Activated T-cell treated with anti-CD3 and anti-CD28 coated beads for 1 hour (primary cell): ENCODE measurements at places on chromosomes 3 and 15.

DNA sequence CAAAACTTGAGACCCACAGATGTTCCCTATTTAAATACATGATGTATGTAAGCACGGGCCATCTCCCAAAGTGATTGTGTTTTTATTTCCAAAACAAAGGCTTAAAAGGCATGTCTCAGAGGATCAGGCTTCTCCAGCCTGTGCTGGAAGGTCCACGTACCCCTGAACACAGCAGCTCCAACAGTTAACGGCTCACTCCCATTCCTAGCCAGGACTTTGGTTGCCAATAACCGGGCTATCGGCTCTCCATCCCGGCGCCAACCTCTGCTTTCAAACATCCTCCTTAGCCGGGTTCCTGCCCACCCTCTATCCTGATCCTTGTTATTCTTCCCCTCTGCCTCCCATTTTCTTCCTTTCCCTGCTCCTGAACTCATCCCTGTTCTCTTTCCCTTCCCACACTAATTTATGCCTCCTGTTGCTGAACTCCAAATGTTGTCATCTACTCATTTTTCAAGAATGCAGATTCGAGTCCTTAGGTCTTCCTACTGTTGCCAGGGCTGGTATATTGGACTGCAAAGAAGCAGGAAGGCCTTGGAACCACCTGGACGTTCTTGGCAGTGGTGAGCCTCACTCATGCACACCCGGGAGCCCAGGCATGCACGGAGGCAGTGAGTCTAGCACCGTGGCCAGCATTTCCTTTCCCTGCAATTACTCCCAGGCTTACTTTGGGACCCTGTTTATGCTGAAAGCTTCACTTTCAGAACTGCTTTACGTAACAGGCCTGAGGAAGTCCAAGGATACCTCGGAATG, 128.4 kb upstream of the RAD18 start:
- DNase-seq = no peak

DNA sequence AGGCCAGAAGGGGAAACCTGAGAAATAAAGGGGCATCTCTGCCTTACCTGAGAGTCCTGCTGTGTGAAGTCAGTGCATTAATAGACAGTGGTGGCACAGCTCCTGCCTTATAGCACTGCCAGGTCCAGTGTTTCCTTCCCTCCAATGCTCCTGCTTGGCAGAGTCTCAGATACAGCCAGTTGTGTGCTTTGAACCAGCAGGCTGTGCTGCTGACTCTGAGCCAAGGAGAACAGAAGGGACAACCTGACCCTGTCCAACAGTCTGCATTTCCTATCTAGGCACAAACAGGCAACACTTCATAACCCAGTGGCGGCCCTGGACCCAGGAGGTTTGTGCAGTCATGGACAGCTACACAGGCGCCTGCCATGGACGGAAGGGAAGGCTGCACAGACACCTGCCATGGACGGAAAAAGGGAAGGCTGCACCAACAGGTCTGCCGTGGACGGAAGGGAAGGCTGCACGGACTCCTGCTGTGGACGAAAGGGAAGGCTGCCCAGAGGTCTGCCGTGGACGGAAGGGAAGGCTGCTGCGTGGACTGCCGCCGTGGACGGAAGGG, 33.9 kb upstream of the PLXNA1 start:
- DNase-seq = no peak

GRCh38 chr15:52060501-52060900, 41.5 kb downstream of the MAPK6 start:
- DNase-seq = no peak

- no peak for DNase-seq
Measured at GRCh38 chr15:80309769-80310384, 57.9 kb upstream of the CTXND1 start.

DNA sequence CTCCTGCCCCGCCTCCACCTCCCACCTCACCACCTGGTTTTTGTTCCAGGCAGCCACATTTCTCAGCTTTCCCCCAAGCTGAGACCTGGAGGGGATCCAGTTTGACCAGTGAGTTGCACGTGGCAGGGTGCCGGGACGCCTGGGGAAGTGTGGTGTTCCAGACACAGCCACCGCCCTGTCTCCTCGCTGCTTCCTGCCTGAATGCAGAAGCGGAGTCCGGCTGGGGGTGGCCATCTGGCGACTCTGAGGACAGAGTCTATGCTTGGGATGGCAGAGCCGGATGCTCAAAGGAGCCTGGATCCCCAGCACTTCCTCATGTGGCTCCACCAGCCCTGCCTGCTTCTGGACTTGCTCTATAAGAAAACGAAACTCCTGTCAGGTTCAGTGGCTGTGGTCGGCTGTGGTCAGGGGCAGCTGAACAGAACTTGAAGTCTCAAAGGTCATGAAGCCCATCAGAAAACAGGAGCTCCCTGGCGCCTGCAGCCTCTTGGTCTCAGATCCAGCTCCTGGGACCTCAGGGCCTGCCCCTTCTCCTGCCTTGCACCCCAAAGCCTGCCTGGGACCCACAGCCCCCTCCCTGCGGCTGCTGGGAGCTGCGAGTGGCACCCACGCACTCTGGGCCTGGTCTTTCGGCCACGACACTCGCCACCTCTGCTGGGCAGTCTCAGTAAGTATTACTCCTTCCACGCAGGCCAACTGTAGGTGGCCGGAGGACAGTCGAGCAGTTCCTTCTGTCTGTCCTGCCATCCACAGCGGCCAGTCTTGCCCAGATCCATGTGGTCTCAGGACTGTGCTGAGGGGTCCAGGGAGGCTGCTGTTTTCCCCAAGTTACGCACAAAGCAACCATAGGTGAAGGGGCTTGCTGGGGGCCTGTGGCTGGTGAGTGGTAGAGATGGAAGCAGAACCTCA, 112.8 kb upstream of the MEF2A start:
- no peak for DNase-seq

- no peak for DNase-seq
Measured at GRCh38 chr3:8443829-8444791, 57.5 kb upstream of the LMCD1 start.

DNA sequence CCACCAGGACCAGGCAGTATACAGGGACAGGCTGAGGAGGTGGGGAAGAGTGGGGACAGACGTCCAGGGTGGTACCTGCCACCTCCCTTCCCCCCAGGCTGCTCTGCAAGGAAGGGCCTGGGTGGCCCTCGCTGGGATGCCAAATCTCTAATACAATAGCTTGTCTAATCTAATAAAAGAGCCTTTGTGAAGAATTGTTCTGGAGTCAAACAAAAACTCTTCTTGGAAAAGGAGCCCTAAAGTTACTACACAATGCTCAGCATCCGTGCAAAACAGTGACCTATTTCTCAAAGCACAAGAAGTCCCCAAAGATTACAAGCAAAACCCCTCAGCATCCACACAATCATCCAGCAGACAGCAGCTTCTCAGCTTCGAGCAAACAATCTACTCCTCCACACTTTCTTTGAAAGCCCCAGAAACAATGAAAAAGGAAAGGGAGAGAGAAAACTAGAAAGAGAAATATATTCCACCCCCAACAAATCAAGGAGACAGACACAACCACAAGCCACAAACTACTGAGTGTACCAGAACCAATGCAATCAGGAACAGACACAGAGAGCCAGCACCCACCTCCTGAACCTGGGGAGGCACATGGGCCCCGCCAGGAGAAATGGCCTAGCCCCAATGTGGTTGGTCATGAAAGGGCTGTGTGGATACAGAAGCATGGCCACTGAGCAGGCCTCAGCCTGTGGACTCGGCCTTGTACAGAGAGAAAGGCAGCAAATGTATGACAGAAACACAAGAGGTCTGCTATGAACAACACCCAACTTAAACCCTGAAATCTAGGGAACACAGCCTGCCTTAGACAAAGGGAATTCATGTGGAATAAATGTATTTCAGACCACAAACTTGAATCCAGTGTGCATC, 177.1 kb upstream of the CHRNA7 start:
- no peak for DNase-seq

DNA sequence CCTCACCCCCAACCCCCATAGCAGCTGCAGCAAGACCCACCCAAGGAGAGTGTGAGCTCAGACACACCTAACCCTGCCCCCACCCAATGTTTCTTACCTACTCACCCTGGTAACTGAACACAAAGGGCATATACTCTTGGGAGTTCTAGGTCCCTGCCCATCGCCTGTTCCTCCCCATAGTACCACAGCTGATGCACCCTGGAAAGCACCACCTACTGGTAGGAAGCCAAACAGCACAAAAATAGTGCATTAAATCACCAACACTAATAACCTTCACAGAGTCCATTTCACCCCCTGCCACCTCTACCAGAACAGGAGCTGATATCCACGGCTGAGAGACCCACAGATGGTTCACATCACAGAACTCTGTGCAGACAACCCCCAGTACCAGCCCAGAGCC, 245.2 kb downstream of the EFHB start:
- DNase-seq = no peak

DNA sequence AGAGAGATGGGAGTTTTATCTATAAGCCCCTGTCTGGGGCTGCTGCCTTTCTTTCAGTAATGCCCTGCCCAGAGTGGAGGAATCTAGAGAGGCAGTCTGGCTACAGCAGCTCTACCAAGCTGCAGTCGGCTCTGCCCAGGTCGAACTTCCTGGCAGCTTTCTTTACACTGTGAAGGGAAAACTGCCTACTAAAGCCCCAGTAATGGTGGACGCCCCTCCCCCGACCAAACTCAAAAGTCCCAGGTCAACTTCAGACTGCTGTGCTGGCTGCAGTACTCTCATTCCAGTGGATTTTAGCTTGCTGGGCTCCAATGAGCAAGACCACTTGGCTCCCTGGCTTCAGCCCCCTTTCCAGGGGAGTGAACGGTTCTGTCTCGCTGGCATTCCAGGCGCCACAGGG, 65.9 kb upstream of the RARB start:
- no peak for DNase-seq

GRCh38 chr15:28985691-28986090, 99.9 kb downstream of the APBA2 start:
- DNase-seq = no peak

DNA sequence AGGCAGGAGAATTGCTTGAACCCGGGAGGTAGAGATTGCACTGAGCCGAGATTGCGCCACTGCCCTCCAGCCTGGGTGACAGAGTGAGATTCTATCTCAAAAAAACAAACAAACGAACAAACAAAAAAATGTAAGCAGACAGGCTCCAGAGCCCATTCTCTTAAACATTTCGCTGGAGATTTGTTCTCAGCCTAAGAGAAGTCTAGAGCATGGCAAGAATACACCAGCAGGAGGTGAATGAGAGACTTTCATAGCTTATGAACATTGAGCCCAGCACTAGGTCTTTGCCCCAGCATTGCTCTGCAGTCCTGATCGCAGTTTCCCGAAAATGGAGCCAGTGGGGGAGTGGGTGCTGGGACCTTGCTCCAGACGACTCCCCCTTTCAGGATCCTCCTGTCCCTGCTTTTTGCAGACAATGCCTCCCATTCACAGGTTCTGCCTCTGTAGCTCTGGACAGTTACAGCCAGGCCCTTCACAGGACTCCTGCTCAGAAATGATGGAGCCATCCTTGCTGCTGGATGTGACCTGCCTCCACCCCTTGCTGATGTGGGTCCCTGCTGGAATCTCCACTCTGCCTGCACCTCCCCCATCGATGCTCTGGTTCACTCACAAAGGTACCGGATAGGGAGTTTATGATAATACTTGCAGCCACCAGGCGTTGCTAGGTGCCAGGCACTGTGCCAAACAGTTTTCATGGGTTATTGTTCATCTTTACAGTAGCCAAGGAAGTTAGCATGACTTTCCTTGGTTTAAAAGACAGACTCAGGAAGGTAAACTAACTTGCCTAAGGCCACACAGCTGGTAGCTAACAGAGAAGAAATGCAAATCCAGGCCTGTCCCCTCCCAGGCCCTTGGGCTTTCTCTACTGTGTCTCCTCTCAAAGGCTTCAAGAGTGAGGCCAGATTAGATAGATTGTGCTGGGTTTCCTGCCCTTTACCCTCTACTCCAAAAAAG, 329.7 kb upstream of the TLE3 start:
- no peak for DNase-seq
